ENCODE measurements at places on chromosomes 7 and 10.

DNA sequence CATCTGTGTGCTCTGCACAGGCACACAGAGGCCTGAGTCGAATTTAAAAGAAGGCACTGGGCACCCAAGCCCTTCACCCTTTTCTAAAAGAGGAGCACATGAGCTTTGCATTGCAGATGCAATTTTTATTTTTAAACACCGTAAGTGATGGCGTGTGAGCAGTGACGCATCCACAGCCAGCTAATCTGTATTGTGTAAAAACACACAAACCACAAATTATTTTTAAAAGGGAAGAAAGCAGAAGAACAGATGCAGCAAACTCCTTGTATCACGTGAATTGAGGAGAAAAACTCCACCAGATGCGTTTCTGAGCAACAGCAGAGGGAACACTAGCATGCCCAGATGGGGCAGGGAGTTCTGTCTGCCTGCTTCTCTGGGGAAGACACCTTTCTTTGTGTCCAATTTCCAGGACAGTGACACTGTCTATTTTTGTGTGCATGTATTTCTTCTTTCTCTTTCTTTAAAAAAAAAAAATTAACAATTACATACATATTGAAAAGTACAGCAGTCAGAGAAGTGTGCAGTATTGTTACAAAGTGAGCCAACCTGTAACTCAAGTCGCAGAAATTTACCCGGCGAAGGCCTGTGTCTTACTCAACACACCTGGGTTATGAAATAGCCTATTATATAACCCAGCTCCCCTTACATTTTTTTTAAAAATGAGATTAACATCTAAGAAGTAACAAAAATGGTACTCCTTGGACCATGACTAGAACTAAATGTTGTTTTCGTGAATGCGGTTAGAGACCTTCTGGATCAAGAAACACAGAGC lies 39.2 kb downstream of the EEPD1 start:
- no peak for DNase-seq

- no peak for DNase-seq
These were observed 5.6 kb downstream of the CD36 start for GRCh38 chr7:80644054-80644453.

- DNase-seq, result no peak
These were observed 55.0 kb downstream of the RELN start for GRCh38 chr7:103934508-103934907.

DNA sequence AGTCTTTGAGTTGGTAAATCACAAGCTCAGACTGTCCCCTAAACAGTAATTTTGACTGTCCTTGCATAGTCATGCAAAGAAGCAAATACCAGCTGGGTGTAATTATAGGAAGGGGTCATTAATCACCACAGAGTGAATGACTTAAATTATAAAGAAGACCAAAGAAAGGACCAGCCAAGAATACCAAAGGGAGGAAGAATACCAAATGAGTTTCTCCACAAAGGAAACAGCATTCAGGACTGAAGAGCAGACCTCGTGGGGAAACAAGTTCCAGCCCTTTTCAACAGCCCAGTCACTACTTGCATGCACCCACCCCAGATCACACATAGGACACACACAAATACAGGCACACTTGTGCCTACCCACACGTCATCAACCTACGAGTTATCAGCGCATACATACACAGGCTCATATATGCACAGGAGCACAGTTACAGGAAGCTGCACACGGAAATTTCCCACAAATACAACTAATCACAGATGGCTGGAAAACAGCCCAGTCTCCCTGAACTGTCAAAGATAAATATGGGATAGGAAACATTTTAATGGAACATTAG lies 77.6 kb downstream of the DENND2A start:
- no peak for DNase-seq

- DNase-seq, result no peak
These were observed 45.6 kb upstream of the SCIN start for GRCh38 chr7:12524794-12525386.
